ENCODE measurements at places on chromosomes 11 and 22.

DNA sequence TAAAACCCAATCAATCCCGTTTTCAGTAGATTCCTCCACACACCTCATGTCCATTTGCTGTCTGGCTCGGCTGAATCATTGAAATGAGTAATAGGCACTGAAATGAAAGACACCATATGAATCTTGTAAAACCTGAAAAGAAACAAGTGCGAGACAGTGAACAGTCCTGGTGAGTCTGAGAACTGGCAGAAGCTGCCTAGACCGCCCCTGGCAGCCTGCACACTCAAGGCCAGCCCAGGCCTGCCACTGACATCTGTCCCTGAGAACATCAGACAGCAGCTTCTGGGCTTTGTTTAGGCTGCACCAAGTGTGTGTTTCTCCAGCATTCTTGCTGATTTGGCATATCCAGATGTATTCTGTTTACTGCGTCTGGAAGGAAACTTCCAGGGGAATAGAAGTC lies 44.8 kb downstream of the ENDOD1 start:
- no peak for DNase-seq

- DNase-seq, result no peak
These were observed 93.2 kb upstream of the FAT3 start for GRCh38 chr11:92131289-92131865.

DNA sequence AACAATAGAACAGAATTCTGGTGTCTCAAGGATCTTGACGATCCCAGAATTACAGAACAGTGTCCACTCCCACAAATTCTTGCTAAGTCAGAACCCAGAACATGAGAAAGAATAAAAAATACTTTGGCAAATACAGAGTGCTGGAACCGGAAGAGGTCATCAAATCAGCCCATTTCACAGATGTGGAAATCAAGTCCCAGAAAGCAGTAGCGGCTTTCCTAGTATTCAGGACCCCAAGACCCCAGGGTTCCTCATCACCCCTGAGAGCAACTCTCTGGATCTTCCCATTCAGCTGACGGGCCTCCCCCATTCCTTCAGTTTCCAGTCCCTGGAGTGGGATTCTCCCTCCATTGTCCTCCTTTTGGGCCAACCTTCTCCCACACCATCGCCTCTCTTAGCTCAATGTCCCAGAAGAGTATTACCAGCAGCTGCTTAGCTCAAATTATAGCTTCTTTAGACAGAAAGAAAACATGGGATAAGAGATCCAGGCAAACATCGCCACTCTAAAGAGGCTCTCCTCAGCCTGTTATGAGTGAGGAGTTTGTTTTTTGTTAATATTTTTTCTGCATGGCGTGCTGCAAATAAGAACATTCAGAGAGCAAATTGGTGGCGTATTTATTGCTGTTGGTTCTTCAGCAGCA lies 268.3 kb downstream of the MN1 start:
- DNase-seq, result no peak

DNA sequence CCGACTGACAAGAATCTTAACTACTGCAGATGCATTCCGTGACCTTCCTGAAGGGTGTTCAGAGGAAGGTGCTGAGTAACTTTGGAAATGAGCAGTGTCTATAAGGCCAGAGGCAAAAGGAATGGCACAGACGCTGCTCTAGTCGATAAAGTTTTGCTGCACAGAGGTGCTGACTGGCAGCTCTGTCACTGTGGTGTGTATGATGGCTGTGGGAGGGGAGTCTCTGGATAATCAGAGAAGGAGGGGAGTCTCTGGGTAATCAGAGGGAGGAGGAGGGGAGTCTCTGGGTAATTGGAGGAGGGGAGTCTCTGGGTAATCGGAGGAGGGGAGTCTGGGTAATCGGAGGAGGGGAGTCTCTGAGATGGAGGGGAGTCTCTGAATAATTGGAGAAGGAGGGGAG lies 18.4 kb downstream of the PTDSS2 start:
- DNase-seq, result no peak

GRCh38 chr22:44837481-44837880 lies 85.1 kb downstream of the ARHGAP8 start:
- DNase-seq, result no peak

DNA sequence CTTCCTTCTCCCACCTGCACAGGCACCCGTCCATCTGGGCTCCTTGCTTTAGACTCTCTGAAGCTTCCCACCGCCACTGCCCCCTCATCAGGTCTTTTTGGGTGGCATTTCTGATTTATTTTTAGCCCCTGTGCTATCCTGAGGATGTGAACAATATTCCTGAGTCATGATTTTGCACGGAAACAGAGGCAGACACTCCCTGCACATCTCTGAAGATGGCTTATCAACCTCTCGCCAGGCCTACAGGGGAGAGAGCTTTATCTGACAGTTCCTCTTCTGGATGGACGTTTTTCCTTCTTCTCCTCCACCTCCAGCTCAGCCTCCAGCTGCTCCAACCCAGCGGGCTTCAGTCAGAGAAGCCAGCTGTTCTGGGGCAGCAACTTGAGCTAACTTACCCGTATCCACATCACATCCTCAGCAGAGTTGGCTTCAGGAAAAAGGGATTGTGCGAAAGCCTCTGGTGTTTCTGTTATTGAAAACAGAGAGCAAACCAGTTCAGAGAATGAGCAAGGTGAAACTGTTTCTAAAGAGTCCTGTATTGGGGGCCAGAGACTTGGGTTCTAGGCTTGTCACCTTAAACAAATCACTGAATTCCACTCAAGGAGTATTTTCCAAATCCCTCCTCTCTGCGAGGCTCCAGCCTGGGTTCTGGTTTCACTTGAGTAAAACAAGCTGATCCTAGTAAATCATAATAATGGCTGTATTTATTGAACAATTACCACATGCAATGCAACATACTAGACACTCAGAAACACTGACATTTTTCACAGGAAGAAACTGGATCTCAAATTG lies 33.1 kb upstream of the ETS1 start:
- DNase-seq, result no peak

DNA sequence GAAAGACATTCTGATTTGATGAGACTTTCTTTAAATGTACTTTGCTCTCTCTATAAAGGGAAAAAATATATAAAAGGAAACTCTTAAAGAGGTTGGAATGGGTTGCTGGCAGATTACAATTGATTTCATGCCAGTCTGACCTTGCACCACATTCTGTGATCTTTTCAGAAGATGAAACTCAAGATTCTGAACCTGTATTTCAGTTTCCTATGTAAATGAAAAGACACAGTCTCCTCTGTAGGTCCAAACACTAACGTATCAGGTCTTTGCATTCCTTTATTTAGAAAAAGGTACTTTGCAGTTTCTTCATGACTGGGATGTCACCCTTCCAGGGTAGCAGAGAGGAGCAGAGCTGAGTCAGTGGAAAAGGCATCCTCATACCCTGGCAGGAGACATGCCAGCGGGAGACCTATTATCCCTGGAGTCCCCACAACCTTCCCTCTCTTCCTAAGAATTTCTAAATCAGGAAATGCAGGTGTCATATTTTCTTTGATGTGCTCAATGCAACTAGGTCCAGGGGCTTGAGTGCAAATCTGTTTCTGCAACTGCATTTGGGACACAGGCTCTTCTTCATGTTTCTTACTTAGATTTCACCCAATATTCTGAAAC lies 282.6 kb downstream of the CADM1 start:
- DNase-seq, result no peak

DNA sequence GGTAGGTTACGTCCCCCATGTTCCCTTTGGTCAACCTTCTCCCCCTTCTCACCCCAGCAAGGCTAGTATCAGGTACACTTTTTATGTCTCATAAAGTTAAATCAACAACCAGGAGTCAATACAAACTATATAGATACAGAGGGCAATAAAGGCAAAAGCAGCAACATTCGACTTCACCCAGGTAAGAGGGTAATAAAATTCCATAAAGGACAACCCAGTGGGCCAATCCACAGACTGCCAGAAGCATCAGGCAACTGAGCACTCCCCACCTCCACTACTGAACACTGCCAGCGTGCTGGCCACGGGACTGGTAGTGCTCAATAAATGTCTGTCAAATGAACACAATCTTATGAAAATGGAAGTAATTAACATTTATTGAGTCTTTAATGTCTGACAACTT lies 5.1 kb upstream of the MS4A18 start:
- no peak for DNase-seq

DNA sequence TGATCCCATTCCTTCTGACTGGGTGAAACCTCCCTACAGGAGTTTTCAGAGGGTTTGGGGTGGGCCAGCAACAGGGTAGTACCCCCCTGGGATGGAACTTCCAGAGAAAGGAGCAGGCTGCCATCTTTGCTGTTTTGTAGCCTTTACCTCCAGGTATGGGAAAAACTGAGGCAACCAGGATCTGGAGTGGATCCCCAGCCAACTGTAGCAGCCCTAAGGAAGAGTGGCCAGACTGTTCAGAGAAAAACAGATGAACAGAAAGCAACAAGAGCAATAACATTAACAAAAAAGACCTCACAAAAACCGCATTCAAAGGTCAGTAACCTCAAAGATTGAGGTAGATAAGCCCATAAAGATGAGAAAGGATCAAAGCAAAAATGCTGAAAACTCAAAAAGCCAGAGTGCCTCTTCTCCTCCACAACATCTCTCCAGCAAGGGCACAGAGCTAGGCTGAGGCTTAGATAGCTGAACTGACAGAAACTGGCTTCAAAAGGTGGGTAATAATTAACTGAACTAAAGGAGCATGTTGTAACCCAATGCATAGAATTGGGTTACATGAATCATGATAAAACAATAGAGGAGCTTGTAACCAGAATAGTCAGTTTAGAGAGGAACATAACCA lies 1288.6 kb upstream of the CNTN5 start:
- DNase-seq, result no peak

DNA sequence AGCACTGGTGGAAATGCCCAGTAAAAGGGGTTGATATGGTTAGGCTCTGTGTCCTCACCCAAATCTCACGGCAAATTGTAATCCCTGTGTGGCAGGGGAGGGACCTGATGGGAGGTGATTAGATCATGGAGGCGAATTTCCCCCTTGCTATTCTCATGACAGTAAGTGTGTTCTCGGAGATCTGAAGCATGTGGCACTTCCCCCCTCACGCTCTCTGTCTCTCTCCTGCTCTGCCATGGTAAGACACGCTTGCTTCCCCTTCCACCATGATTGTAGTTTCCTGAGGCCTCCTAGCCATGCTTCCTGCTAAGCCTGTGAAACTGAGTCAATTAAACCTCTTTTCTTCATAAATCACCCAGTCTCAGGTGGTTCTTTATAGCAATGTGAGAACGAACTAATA lies 37.4 kb downstream of the PACSIN2 start:
- DNase-seq, result no peak

DNA sequence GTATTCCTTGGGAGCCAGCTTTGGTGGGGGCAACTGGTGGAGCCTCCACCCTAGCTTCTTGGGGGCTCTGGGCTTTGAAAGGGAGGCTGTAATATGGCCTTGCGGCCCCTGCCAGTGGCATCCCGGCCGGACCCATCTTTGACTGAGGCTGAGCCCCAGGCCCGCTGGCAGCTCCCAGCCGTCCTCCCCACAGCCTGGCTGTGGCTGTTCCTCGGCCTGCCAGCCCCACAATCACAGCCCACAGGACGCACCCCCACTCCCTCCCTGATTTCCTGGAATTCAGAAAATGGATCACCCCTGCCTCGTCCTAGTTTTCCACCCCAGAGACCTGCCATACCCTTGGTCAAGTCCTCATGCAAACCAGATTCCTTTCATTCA lies 23.2 kb downstream of the SERPINH1 start:
- no peak for DNase-seq

DNA sequence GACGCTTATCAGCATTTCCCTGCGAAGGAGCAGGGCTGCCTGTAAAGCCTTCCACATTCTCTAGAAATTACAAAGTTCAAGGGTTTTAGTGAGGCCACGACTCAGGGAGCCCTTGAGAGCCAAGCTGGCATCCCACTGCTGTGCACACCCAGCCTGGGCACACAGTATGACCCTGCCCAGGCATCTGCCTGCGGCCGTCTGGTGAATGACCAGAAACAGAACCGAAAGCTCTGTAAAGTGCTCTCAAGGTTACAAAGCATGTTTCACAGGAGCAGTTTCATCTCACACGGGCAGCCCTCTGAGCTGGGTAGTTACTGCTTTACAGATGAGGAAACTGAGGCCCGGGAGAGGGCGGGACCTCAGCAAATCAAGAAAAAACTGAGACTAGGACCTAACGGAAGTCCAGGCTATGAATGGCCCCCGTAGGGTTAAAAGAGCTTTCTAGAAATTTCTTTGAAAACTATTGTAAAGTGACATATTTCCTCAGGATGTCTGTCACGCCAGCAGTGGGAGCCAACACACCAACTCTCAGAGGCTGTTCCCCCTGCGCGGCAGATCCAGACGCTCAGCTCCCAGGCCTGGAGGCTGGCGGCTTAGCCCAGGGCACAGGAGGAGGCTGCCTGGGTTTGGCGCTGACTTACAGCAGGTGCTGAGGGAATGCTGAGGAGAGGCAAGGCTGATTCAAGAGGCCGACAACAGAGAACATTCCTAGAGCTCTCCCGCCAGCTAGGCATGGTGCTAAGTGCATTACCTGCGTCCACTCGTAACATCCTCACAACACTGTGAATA lies 7.7 kb upstream of the TCF20 start:
- DNase-seq, result peak; percentile 36

DNA sequence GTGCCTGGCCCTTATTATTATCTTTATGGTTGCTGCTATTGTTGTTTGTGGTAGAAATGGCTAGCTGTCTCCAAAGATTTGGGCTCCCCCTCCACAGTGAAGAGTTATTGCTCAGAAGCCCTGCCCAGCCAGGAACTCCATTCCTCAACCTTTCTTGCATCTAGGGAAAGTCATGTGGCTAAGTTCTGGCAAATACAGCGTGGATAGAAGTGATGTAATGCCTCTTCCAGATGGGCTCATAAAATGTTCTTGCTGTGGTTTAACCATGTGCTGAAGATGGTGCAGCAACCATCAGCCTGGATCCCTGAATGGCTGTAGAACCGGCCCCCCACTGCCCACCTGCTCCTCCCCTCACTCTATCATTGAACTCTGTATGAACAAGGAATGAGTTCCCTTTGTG lies 203.5 kb upstream of the E2F8 start:
- DNase-seq, result no peak

GRCh38 chr11:60899046-60899936 lies 7.1 kb downstream of the PRPF19 start:
- DNase-seq, result peak; percentile 84

DNA sequence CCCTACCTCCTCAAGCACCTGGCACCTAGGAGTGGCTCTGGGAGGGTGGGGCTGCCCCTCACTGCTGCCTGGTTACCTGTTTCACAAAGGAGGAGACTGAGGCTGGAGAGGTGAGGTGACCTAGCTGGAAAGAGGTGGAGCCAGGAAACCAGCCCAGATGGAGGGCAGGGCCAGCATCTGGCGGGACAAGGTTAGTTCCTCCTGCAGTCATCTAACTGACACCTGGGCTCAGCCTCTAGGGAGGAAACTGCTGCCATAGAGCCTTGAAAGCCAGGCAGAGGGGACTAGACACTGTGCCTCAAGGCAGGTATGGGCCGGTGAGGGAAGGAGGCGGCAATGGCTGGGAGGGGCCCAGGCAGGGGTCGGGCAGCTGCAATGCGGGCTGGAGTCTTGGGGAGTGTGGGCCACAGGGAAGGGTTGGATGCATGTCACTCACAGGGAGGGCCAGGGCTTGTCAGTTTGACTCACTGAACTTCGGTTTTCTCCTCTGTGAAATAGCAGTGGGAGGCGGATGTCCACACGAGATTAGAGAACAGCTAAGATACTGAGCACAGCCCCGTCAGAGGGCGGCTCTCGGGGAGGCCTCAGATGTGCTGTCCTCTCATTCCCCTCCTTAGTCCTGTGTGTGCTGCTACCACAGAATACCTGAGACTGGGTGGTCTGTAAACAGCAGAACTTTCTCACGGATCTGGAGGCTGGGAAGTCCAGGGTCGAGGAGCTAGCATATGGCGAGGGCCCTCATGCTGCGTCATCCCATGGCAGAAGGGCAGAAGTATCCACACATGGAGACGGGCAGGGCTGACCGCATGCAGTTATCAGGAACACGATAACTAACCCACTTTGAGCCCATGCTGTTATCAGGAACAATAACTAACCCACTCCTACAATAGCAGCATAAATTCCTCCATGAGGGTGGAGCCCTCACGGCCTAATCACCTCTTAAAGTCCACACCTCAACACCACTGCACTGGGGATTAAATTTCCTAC lies 16.1 kb downstream of the MGAT3 start:
- no peak for DNase-seq
